Smooth muscle cell of the brain vasculature (primary cell): ENCODE measurements at places on chromosomes 1 and 21.
A peak's percentile ranks its signal among the peaks of the same experiment; 100 is the strongest.

- DNase-seq = no peak
Measured at GRCh38 chr1:22340873-22341272, 110.8 kb upstream of the ZBTB40 start.

DNA sequence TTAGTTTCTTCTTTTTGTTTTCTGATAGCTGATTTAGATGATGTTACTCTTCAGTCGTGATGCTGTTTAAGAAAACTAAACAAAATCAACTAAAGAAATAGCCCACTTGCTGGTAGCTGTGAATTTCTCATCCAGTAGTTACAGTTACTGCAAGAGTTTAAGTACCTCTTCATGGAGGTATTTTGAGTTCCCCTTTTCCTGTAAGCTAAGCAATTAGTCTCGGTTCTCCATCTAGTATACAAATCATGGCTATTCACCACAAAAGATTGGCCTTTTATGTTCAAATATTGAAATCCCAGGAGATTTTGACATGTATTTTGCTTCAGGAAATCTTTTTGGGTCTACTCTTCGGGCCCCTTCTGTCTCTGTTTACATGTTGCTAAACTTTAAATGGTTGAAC is 31.1 kb downstream of the HUNK start:
- DNase-seq = no peak

DNA sequence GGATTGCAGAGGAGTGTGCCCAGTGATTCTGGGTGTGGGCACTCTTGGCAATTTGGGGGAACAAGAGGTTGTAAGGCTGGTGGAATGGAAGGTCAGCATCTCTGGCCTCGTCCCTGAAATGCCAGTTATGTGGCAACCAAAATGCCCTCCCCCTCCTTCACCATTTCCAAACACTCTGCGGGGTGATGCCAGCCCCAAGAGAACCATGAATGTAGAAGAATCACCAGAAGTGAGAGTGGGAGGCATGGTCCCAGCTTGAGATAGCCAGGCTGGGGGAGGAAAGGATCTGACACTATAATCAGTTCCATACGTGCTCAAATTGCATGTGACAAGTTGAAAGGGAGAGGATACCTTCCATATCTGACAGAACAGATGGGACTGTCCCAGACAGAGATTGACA is 88.7 kb upstream of the EDN2 start:
- DNase-seq = no peak

DNA sequence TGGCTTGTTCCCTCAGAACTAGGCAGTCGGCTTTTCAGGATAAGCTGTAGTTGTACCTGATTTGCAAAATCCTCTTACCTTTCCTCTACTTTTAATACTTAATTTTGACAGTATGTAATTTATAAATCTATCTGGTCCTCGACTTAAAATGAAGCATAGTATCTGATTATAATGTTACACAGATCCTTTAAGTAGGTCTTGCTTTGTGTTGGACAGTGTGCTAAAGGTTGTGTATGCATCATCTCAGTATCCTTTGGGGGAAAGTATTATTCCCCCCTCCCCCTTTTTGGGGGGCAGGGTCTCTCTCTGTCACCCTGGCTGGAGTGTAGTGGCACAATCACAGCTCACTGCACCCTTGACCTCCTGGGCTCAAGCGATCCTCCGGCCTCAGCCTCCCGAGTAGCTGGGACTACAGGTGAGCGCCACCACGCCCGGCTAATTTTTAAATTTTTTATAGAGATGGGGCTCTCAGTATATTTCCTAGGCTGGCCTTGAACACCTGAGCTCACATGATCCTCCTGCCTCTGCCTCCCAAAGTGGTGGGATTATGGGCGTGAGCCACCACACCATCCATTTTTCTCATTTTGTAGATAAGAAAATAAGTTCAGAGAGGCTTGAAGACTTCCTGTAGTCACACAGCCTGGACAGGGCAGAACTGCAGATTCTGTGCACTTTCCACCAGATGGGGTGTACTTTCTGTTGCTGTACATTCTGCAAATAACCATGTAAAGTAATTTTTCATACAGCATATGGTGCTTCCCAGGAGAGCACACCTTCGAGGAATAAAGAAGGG is 791 bp upstream of the STX6 start:
- DNase-seq = no peak

GRCh38 chr1:228366062-228366865 is 40.4 kb downstream of the TRIM11 start:
- DNase-seq = no peak

DNA sequence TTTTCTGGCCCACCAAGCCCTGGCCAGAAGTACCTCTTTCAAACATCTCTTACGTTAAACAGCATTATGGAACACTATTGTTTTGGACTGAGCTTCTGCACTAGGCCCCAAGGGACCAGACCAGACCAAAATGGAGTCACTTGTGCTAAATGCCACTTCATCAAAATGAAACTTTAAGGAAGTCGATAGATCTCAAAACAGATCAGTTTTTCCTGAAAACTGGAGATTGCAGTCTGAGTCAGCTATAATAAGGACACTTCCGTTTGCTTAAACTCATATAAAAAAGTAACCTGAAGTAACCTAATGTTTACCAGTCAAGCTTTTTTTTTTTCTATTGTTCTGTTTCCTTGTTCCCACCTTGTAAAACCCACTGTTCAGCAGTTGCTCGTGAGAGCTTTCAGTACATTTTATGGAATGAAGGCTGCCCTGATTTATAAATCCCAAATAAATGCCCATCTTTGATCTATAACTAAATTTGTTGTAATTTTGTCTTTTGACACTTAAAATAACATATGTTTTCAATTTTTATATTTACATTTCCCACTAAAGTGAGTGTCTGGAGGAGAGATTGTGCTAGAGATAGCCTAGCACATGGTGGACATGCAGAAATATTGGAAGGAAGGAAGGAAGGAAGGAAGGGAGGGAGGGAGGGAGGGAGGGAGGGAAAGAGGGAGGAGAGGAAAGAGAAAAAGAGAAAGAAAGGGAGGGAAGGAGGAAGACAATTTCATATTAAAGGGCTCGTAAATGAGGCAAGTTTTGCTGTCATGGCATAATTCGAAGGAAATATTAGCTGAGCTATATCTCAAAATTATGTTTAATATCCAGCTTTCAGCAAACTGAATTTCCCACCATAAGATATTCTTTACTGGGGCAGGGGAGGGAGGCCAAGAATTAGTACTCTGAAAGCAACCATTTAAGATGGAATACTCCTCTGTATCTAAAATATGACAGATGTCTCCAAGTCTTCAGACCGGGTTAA is 77.0 kb upstream of the CXADR start:
- DNase-seq = no peak

DNA sequence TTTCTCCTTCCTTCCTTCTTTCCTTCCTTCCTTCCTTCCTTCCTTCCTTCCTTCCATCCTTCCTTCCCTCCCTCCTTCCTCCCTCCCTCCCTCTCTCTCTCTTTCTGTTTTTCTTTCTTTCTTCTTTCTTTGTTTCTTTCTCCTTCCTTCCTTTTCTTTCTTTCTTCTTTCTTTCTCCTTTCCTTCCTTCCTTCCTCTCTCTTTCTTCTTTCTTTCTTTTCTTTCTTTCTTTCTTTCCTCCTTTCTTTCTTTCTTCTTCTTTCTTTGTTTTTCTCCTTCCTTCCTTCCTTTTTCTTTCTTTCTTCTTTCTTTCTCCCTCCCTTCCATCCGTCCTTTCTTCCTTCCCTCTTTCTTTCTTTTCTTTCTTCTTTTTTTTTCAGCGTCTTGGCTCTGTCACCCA is 18.1 kb upstream of the IL19 start:
- DNase-seq = no peak

- DNase-seq = no peak
Measured at GRCh38 chr1:3453891-3454810, at the start of gene ARHGEF16. TSS of gene ARHGEF16 (plus strand) at chr1:3454665. CDS start at chr1:3463085, 8,420 bp downstream.

GRCh38 chr1:177569476-177569875 is 398.7 kb downstream of the BRINP2 start:
- no peak for DNase-seq

DNA sequence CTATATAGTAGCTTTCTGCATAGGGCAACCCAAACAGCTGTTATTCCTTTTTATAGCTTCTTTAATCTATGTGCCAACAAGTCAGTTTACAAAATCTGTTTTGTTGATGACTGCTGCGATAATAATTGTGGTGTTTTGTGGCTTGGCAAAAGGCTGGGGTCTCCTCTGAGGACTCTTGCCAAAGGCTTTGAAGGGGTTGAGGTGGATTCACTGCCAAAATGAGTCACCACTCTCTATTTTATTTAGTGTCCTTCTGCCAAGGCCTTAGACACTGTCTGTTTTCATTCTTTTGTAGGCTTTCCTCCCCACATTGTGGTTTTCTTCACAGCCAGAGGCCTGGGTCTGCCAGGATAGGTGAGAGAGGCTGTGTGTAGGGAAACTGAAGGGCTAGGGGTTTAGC is 161.8 kb downstream of the NFIA start:
- peak; percentile 75 for DNase-seq

- DNase-seq = no peak
Measured at GRCh38 chr1:78156805-78157521, 111.2 kb downstream of the GIPC2 start.

- DNase-seq = peak; percentile 53
Measured at GRCh38 chr1:246947255-246947654, 15.5 kb upstream of the AHCTF1 start.

DNA sequence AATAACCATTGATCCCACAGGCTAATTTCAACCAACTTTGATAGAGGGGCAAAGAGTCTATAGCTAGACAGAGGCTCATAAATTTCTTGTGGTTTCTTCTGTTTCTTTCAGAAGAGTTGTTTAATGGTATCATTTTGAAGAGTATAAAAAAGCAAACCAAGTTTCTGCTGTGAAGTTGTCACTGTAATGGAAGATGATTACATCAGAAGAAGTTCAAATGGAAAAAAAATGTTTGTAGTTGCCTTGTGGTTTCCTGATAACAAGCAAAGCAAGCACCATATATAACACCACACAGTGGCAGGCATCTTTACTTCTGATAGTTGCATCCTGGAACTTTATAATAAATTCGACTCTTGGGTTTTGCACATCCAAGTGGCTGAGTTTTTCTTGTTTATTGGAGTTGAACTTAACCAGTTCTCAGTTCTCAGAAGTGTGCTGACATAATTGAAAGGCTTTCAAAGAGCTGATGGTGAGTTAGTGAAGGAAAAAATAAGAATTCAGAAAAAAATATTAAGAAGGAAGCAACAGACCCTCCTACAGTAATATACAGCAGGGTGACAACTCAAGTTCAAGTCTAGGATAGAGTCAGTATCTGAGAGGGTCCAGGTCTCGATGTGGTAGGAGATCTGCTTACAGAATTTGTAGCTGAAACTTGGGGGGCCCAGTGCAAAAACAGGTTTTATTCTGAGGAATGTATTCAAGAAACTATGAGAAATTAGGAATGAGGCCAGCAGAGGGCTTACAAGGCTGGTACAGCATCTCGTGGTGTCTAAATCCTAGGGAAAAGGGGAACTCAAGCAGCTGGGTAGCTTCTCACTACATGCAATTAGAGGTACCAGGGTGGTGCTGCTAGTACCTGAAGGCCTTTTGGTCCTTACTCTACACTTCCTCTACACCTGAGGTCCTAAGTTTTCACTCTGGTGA is 123.5 kb downstream of the CRB1 start:
- no peak for DNase-seq

GRCh38 chr1:161282991-161283390 is 24.4 kb downstream of the PCP4L1 start:
- no peak for DNase-seq

- no peak for DNase-seq
Measured at GRCh38 chr1:27342391-27342777, 562 bp downstream of the SYTL1 start.

GRCh38 chr1:19043579-19044443 is 87.3 kb upstream of the IFFO2 start:
- DNase-seq = no peak

DNA sequence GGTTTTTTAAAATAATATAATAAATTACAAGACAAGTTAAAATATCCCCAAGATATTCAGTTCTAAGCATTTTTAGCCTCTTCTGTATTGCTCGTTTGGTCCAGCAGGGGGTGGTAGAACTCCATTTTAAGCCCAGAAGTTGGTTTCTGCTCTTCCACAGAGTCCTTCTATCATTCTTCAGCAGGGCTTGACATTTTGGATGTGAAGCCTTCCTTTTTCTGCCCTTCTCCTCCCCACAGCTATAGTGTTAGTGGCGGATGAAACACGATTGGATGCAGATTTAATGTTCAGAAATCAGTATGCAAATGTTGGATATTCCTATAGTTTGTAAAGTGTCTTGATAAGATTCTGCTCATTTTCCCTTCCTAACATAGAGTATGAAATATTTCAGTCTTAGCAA is 1.4 kb downstream of the NCAM2 start:
- DNase-seq = peak; percentile 24

GRCh38 chr1:27445177-27445936 is 44.6 kb downstream of the WASF2 start:
- DNase-seq = no peak
